Stimulated activated naive CD4-positive, alpha-beta T cell treated with Interleukin-2 at 50 U/mL for 16 hours (primary cell): ENCODE measurements at places on chromosomes 6 and 20.
A peak's percentile ranks its signal among the peaks of the same experiment; 100 is the strongest.

DNA sequence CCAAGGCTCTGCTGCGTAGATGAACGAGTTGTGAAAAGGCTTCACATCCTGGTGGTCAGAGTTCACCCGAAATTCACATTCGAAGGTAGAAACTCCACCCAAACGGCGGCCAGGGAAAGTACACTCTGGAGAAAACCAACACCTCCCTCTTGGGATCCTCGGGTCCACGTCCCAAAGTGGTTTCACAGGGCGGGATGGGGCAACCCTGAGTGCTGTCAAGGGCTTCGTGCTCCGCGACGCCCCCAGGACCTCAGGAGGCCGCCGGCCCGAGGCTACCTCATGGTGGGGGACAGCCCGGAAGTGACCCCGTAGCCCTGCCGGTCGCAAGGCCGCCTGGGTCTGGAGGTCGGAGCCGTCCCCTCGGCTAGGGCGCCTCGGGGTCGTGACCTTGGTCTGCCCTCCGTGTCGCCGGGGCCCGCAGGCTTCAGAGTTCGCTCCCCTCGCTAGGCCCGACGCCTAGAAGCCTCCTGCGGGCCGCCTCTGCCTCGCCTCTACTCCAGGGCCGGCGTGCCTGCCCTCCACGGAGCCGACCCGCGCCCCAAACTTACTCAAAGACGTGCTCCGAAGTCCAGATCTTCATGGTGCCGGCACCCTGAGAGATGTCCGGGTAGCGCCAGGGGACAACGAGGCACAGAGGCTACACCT is at the start of gene PRELID3B:
Gene PRELID3B (minus strand): TSS at position 636 of the 645 bp plus-strand sequence. CDS start 56 bp downstream, at position 580.
- peak; percentile 46 for DNase-seq

- DNase-seq, result no peak
Measured at GRCh38 chr20:33097001-33097400, 17.6 kb downstream of the BPIFB4 start.

DNA sequence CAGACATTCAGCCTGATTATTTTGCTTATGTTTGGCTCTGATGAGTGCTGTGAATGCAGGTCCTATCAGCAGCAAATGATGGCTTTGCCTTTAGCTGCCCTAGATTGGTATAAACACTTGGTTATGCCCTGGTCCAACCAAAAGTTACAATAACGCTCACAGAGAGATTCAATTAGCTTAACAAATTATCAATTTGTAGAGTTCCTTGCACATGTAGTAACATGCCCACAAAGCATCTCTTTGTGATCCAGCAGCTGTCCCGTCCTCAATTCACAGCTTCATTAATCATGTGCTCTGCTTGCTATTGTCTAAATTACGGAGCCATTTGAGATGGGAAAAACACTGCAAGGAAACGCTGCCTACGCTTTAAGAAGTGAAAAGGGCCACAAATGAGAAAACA is 457.9 kb downstream of the HDGFL1 start:
- DNase-seq, result no peak

DNA sequence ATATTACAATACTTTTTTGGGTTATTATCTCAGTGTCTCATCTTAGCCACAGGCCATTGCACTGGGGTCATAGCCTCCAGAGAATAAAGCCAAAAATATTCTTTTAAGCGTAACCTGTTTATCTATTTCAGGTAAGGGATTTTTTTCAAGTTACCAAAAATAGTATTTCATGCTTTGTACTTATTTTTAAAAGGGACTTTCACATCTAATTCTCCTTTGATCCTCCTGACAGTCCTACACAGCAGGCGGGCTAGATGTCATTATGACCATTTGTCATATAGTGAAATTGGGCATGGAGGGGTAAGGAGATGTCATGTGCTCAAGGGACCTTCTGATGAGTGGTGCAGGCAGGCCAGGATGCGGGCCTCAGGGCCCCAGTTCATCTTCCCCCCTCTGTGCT is 68.9 kb downstream of the TBC1D7 start:
- no peak for DNase-seq

DNA sequence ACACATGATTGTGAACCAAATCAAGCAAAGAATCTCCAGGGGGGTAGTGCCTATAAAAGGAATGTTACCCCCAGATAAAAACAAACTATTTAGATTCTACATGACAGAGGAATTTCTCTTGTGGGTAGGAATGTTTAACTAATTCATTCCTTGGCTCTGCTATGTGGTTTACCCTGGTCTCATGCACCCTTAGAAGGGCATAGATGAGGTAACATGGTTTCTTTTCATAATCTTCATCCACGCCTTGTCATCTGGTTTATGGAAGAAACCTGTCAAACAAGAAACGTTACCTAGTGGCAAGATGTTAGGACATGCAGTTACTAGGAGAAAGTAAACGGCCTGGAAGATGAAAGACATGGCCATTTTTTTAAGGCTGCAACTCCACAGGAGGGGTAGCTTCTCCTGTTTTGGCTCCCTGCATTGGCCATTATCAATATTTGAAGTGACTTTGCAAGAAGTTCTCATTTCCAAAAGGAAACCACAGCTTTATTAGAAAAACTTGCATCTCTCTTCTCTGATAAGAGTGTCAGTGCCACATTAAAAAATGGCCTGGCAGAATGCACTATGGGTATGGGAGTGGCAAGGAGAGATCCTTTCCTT is 45.5 kb downstream of the STX11 start:
- no peak for DNase-seq
